ENCODE measurements at places on chromosomes 7 and 10.

DNA sequence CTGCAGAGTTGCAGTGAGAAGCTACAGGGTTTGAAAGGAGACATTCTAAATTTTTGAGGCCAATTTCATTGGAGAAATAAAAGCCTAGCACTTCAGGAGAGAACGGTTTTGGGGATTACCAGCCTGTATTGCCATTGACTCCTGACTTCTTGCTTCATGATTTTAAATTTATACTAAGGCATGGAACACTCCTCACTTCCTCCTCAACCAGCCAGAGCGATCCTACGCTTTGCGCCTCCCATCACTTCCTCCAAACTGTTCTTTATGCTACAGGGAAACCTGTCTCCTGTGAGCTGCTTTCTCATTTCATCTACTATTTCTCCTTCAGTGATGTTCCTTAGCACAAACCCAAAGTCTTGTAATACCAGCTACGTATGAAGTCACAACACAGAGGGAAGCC, 495.1 kb downstream of the SUGCT start:
- no peak for DNase-seq

DNA sequence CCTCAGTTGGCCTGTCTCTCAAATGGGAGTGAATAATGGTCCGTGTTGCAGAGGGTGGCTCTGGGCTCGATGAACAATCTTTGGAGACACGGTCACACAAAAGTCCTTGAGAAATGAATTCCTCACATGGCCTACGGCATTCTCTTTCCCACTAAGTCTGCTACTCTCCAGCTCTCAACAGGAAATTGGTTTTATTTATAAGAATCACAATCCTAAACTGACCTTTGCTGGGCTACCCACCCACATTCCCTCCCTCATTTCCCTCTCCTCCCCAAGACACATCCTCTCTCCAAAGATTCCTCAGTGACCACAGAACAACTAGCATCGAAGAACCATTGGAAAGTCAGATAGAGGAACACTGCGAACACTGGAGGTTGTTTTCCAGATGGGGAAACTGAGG, 4.7 kb downstream of the AFAP1L2 start:
- DNase-seq = no peak

- no peak for DNase-seq
Observed at GRCh38 chr7:101118856-101119255, 8.0 kb upstream of the SERPINE1 start.

- no peak for DNase-seq
Observed at GRCh38 chr10:49335364-49335972, 36.5 kb downstream of the C10orf71 start.

GRCh38 chr10:98489561-98490481, 43.1 kb upstream of the HPS1 start:
- DNase-seq = no peak

- DNase-seq = no peak
Observed at GRCh38 chr10:42548254-42548653, 90.1 kb downstream of the ZNF33B start.

DNA sequence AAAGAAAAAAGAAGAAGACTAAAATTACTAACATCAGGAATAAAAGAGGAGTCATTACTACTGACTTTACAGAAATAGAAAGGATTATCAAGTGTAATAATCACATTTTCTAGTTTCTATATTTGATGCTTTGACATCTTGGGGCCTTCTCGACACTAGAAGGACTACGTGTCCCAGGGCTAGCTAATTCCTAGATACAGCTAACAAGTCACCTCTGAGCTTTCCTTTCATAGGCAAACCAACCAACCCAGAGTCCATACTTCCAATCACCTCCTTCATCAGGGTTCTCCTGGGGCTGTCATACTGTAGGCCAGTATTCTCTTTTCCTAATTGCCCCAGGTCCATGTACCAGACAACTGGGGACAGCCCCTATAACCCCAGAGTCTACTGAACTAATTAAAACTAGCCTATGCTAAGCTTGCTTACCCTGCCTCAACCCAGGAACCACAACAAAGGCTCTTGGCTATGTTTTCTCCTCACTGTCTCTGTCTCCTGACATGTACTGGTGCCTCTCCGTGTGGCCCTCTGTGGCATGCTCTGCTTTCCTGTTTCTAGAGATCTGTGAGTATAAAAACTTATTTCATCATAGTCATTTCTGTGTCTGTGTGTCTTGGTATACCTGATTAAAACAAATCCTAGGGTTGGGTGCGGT, 6.7 kb upstream of the PARP12 start:
- DNase-seq = no peak

DNA sequence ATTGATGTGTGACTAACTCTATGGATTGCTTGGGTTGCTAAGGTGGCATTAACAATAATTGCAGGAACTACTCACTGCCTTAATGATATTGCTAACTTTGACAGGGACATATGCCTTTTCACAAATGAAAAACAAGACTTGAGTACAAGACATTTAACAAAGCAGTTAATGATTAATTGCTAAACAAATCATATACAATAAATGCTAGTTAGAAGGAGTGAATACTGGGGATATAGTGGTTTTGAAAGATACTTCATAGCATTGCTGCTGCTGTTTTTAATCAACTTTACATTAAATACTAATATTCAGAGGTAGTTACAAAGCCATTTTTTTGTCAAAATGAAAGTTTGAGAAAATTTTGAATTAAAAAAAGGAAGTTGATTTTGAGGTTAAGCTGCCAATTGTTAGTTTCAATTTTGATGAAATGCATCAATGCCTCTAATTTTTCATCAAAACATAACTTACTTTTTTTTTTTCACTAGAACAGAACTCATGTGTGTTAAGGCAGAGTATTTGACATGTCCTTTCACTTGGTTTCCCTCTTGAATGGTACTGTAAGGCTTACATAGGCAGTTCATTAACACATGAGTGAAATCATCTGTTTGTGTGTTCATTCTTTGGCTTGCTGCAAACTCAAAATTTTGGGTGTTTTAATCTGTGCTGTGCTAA, 106.2 kb upstream of the SEMA3D start:
- DNase-seq = no peak

- no peak for DNase-seq
Observed at GRCh38 chr10:115882021-115882420, 391.0 kb downstream of the GFRA1 start.

- DNase-seq = no peak
Observed at GRCh38 chr10:104033401-104033930, 52.2 kb downstream of the COL17A1 start.

DNA sequence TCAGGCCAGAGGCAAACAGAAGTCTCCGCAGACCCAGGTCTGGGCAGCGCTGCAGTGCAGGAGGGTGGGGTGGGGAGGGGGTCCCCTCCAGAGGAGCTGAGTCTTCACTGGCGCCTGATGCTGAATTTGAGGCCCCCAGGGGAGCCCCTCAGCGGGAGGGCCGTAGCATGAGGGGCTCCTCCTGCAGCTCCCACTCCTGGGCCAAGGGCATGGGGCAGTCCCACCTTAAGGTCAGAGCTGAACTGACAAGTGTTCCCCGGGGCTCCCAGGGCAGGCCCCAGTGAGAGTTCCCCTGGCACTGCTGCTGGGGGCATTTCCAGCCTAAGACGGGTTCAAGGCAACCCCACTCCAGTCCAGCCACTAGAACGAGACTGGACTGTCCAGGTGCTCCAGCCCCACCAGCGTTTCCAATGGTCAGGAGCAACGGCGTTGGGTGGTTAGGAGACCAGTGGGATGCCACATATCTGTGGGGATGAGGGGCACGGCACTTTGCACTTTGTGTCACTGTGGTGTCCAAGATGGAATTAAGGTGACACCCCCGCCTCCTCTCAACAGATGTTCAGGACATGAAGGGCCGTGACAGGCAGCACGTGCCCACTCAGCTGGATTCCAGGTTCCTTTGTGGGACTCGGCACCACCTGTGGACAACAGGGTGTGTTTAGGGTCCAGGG, 139.1 kb downstream of the PTPRN2 start:
- no peak for DNase-seq

DNA sequence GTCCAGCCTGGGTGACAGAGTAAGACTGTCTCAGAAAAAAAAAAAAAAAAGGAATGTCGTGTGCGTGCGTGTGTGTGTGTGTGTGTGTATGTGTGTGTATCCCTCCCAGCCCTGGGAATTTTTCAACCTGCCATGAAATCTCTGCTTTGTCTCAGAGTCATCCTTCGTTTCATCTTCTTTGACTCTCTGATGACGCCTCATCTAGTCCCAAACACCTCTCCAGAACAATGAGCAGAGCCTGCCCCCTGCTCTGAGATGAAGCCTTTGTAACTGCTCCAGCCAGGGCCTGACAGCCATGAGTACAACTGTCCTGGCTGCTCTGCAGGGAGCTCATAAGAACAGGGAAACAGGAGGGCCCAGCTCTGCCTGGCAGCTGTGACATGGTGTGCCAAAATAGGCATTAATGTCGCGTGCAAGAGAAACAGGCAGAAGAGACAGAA, 149.5 kb downstream of the FAM107B start:
- no peak for DNase-seq

GRCh38 chr7:5375925-5376324, 47.7 kb downstream of the TNRC18 start:
- no peak for DNase-seq

DNA sequence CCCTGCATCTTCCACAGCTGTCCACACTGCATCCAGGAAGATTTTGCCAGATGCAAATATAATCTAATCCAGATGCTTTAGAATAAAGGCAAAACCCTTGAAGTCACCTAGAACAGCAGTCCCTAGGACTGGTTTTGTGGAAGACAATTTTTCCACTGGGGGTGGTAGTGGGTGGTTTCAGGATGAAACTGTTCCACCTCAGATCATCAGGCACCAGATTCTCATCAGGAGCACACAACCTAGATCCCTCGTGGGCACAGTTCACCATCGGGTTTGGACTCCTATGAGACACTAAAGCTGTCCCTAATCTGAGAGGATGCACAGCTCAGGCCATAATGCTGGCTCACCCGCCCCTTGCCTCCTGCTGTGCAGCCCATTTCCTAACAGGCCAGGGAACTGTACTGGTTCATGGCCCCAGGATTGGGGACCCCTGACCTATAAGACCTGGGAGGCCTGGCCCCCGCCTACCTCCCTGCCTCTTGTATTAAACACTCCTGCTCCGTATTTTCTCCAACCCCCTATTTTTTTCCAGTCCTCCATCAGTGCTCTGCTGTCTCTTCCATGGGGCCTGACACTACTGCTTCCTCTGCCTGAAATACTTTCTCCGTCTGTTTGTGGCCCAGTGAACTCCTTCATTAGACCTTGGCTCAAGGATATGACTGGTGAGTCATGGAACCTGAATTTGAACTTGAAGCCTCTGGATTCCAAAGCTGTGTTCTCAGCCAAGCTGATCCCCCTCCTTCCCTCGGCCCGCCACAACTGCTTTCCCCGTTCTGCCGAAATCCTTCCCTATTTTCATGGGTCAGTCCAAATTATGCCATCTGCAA, 79.9 kb upstream of the RHEB start:
- DNase-seq = no peak

DNA sequence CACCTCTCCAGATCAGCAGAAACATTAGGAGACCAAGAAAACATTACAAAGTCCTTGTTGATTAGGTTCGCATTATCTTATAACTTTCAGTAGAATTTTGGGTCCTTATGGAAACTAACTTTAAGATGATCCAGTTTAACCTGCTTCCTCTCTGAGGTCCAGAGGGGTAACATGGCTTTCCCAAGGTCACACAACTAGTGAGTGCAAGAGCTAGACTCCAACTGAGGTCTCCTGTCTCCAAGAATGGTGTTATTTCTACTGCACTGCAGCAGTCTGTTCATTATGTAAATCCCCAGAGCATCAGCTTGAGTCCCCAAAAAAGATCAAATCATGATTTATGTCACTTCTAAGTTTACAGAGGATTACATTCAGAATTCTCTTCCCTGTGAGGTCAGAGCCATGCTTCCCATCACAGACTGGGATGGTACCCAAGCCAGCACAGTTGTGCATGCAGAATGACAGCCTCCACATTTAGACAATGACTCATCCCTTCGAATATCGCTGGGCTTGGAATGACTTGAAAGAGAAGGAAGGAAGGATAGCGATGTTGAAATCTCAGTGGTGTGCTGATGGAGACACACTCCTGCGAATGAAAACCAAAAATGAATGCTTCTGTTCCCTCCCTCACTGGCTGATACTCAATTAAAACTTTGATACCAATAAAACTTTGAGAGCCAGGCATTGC, 163.1 kb upstream of the PLXNA4 start:
- no peak for DNase-seq

DNA sequence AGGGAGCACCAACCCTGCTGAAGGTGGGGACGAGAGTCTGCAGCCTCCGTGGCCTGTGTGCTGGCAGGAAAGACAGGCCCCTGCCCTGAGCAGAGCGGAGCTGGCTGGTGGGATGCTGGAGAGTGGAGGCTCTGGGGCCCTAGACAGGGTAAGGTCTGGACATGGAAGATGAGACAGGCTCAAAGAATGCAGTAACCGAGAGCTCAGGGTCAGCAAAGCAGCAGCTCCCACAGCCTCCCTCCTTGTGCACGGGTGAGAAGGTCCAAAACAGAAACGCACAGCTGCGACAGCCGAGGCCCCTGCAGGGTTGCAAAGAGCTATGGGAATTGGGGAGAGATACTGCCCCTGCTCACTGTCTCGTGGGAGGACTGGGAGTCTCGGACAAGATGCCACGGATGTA, 80.5 kb downstream of the TNS3 start:
- no peak for DNase-seq

DNA sequence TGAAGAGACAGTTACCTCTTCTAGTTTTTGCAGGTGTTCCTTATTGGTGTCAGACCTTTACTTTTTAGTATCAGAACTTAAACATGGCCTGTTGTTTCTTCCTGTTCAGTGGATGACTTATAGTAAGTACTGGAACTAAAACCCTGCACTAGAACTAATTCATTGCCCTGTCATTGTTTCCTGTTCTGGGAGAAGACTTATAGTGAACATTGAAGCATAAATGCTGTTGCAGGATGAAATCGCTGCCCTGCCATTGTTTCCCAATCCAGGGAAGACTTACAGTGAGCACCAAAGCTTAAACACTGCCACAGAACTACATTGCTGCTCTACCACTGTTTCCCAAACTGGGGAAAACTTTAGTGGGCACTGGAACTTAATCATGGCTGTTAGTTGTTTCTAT, 13.1 kb downstream of the IPMK start:
- DNase-seq = no peak

DNA sequence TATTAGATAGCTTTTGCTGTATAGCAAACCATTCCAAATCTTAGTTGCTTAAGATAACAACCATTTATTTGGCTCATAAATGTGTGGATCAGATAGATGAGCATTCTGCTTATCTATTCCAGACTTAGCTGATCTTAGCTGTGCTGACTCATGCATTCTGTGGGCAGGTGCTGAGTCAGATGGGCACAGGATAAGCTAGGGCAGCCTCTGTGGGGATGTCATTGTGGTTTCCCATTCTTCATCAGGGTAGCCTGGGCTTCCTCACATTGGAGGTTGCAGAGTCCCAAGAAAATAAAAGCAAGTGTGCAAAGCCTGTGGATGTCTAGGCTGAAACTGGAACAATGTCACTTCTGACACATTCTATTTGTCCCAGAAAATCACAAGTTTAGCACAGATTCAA, 917.0 kb downstream of the TYW1 start:
- DNase-seq = no peak

GRCh38 chr10:68271196-68271882, 39.4 kb upstream of the ATOH7 start:
- DNase-seq = no peak

- no peak for DNase-seq
Observed at GRCh38 chr10:23695825-23696420, 257.0 kb downstream of the OTUD1 start.

Data from activated CD4-positive, alpha-beta T cell treated with anti-CD3 and anti-CD28 coated beads for 24 hours (primary cell).